ENCODE measurements at places on chromosomes 13 and 19.

GRCh38 chr19:43555185-43555770, 20.0 kb downstream of the XRCC1 start:
- DNase-seq = peak; percentile 82

DNA sequence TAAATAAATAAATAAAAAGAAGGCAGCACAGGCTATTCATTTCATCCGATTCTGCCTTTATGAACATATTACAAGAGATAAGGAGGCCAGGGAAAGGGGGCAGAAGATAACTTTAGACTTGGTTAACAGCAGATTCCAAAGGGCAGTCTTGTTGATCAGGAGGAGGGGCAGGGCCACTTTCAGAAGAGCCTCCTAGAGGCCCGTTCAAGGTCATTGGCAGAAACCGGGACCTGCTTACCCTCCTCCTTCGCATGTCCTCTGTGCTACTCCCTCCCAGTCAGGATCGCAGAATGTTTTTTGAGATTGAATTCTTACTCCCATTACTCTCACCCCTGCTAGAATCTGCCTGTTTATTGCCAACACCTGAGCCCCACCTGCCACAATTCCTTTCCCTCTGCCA, 217.0 kb upstream of the IPO5 start:
- no peak for DNase-seq

- DNase-seq = no peak
Observed at GRCh38 chr13:95304453-95304852, 3.2 kb upstream of the ABCC4 start.

- no peak for DNase-seq
Observed at GRCh38 chr13:38804061-38804460, 117.2 kb downstream of the FREM2 start.

GRCh38 chr13:38671980-38672379, 14.9 kb upstream of the FREM2 start:
- no peak for DNase-seq

DNA sequence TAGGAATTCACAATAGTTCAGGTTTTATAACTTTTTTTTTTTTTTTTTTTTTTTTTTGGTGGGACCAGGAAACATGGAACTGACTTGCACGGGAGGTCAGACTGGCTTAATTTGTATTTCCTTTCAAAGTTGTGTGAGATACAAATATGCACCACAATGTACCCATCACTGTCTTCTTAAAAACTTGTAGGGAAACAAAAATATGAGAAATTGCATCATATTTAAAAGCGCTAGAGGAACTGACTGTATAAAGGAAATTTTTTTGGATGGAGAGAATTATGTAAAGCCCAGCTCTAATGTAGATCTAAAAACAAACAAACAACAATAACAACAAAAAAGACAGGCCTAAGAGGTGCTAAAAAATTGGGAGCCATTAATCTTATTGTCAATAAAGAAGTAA, 246.5 kb downstream of the DCT start:
- DNase-seq = no peak

- DNase-seq = peak; percentile 75
Observed at GRCh38 chr19:13212759-13213330, 62.6 kb downstream of the IER2 start.

- DNase-seq = peak; percentile 52
Observed at GRCh38 chr13:27379694-27380641, 44.5 kb upstream of the GTF3A start.

GRCh38 chr13:94433055-94433961, 46.2 kb downstream of the DCT start:
- DNase-seq = no peak

DNA sequence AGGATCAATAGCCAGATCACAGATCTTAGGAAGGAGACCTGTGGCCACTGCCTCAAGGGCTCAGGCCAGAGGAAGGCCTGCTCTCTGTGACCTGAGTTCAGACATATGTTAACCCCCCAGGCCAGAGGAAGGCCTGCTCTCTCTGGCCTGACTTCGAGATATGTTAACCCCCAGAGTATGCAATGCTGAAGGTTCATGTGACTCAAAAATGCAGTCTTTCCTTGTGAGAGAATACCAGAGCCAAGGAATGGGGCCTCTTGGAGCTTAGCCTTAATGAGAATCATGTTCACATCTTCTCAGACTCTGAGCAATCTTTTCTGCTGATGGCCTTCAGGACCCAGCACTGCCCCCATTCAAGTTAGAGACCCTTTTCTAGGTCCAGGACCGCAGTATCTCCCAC, 36.7 kb downstream of the MBNL2 start:
- DNase-seq = no peak

- DNase-seq = no peak
Observed at GRCh38 chr19:28846094-28846812, 366.7 kb downstream of the UQCRFS1 start.

DNA sequence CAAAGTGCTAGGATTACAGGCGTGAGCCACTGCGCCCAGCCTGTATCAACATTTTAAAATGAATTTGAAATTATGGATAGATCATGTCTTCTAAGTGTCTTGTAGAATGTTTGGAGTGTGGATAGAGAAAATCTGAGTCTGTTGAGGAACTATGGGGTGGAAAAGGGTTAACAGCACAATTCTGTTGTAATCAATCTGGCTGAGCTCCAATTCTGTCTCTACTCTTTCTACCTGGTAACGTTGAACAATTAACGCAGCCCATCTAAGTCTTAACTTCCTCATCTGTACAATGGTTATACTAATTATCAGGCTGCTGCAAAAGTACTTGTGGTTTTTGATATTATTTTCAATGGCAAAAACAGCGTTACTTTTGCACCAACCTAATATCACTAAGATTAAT, 4.1 kb downstream of the FPR2 start:
- no peak for DNase-seq

GRCh38 chr19:11435833-11436313, 438 bp downstream of the PRKCSH start:
- DNase-seq = peak; percentile 15

GRCh38 chr19:9073806-9074205, 13.1 kb upstream of the OR1M1 start:
- no peak for DNase-seq

- no peak for DNase-seq
Observed at GRCh38 chr13:51823863-51824262, 19.9 kb upstream of the DHRS12 start.

DNA sequence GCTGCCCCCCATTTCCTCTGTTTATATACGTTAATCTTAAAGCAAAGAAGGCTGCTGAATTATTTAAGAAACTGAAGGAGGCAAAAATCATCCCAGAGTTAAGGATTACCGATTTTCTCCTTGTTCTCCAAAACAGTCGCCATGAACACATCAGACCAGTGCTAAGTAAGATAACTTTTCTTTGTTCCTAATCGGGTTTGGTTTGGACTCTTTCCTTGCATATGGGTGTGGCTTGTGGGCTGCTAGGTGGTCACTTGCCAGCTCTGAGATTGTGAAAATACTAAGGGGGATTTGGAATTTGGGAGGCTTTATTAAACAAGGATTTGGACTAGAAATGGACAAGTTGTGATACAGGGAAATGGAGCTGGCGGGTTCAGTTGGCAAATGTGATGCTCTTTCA, 212.1 kb downstream of the OXGR1 start:
- no peak for DNase-seq

GRCh38 chr13:41654796-41655195, 197.4 kb downstream of the RGCC start:
- DNase-seq = no peak

GRCh38 chr19:21568816-21569493, 63.6 kb downstream of the ZNF429 start:
- DNase-seq = peak; percentile 69

GRCh38 chr13:98054301-98054700, 88.6 kb upstream of the FARP1 start:
- DNase-seq = no peak

All from activated naive CD4-positive, alpha-beta T cell treated with Interleukin-2 at 50 U/mL for 16 hours (primary cell).